Glutamatergic neuron (in vitro differentiated cells): ENCODE measurements at places on chromosomes 4 and X.

- no peak for DNase-seq
These were observed 95.7 kb downstream of the ANTXR2 start for GRCh38 chr4:79977131-79977840.

DNA sequence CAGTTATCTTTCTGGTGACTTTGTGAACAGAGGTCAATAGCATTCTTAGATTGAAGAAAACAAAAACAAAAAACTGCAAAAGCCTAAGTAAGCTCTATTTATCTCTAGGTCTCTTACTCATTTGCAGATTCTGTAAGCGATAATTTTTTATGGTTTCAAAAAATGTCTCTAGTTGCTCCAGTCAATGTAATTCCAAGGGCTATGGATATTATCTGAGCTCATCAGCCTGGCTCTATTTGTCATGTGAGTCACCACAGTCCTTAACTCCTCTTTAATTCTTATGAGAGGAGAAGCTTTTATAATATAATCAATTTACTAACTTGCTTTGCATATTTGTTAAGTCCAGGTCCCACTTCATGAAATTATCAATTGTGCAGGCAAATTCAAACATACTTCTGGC, 79.1 kb downstream of the NPFFR2 start:
- no peak for DNase-seq

GRCh38 chr4:76546327-76546726, 111.3 kb downstream of the SHROOM3 start:
- no peak for DNase-seq

DNA sequence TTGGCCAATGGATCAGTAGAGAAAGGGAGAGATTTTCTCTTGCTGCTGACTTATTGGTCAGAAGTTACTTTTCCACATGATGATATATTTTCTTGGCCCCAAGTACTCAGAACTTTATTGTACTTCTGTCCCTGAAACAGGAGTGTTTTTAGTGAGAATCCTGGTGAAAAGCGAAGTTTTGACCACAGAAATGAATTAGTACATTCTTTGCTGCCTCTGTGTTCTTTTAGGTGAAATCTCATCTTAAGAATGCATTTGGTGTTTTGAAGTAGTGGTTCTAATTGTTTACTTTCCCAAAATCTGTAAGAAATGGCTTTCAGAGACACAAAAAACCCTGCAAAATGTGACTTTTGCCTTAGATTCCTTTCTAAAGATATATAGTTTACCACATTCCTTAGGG, 240.4 kb downstream of the FRMPD4 start:
- no peak for DNase-seq
